ENCODE measurements at places on chromosomes 5 and 9.

- no peak for DNase-seq
These were observed 50.2 kb upstream of the BARX1 start for GRCh38 chr9:94005272-94005901.

DNA sequence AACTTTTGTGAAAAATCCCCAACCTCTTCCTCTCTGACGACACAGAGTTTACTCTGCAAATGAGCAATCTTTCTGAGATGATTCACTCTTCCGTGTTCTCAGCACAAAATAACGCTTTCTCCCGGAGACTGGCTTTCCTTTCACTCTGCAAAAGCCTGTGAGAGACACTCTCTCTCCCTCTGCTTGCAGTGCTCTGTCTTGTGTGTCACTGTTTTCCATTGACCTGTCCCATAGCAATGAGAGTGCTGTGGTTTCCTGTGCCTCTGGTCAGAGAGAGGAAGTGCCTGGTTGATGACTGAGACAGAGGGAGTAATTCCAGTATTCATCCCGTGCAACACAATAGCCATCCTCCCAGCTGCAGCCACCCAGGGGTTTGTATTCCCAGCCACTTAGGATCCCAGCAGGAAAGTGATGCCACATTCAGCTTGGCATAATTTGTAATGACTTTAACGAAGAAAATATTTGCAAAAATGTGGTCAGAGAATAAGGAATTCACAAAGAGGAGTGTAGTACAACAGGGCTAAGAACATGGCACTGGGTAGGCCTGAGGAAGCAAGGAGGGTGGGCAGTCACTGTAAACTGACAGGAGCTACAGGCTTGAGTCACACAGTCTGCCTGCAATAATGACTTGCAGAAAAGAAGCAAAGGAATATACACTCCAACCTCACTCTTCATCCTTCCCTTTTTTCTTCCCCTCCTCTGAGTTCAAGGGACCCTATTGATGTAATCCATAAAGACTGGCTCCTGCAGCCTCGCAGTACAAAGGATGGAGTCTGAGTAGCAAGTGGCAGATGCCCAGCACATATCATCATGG, 463.5 kb upstream of the RGMB start:
- DNase-seq: no peak

- no peak for DNase-seq
These were observed 5.9 kb downstream of the FAM193B start for GRCh38 chr5:177548495-177548894.

DNA sequence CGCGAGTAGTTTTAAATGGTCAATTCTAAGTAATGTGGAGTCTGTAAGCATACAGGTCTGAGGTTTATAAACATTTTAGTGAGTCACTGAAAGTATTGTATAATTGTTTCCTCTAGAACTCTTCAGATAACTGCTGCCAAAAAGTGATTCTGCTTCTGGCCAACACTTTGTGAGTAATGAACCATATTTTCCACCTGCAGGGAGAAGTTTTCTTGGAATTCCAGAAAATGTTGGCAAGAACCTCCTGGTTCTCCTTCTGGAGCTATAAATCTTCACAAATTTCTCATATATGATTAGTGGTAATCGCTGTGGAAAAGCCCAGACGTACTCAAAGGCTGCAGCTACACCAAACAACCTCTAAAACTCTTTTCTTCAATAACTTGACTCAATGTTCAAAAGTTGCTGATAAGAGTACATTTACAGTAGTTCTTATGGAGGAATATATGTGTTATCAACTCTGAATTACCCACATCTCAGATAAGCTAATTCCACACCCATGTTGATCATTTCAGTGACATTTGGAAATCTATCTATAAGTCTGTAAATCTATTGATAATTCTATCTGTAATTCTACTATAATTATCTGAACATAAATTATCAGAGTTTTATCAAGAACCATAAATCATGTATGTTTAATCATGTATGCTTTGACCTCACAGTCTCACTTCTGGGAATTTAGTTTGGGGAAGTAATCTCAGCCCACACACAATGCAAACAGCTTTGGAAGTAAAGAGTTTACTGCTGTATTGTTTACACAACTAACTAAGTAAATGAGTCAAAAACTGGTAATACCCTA, 74.1 kb downstream of the FNBP1 start:
- DNase-seq: no peak

DNA sequence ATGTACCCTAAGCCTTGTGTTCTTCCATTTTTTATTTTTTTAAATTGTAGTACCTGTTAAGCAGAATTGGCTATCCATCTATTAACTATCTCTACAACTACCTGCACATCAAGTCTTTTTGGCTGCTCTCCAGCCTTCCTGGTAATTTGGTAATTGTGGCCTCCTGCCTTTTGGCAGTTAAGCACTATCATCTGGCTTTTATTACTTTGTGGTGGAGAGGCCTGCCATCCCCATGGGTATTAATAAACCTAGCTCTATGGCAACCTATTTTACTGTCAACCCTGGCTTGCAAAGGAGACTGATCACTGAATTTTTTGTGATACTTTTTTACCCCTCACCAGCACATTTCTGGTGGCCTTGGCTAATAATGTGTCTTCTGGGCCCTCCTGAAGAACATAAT, 20.5 kb downstream of the SELENOP start:
- no peak for DNase-seq
